ENCODE measurements at places on chromosomes 16 and 17.

DNA sequence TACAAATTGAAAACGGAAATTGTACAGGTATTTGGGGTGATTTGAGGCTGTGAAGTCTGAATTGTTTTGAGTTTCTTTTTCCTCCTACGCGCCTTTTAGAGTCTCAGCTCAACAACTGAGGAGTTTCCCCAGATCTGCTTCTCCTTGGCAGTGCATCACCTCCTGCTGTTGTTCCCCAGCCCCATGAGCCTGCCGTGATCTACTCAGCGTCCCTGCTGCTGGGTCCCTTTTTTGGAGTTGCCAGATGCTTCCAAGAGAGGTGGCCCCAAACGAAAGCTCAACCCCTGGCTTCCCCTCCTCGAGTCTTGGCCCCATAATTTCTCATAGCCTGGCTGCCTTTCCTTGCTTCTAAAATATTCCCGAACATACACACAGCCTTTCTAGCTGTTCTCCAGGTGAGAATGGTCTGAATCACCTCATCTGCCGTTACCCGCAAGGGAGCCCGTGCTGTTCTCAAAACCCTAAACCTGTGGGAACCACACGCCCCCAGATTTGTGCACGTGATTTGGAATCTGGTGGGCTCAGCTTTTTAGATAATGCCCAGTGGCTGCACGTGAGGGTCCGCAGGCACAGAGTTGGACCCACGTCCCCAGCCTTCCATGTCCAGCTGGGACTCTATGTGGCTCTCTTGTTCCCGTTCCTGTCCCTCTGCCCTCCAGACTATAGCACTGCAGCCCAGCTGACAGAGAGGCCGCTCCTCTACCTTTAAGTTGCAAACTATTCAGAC is 179.1 kb upstream of the CHMP6 start:
- DNase-seq = no peak

GRCh38 chr17:31524926-31525800 is 133.7 kb downstream of the RAB11FIP4 start:
- DNase-seq = peak; percentile 99

DNA sequence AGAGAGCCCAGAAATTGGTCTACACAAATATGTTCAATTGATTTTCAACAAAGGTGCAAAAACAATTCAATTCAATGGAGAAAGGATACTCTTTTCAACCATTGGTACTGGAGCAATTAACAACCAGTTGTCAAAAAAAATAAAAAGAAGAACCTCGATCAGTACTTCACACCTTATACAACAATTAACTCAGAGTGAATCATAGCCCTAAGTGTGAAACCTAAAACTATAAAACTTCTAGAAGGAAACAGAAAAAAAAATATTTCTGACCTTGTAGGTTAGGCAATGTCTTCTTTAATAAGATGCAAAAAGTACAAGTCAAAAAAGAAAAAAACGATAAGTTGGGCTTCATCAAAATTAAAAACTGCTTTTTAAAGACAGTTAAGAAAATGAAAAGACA is 56.1 kb upstream of the CHMP6 start:
- DNase-seq = no peak

DNA sequence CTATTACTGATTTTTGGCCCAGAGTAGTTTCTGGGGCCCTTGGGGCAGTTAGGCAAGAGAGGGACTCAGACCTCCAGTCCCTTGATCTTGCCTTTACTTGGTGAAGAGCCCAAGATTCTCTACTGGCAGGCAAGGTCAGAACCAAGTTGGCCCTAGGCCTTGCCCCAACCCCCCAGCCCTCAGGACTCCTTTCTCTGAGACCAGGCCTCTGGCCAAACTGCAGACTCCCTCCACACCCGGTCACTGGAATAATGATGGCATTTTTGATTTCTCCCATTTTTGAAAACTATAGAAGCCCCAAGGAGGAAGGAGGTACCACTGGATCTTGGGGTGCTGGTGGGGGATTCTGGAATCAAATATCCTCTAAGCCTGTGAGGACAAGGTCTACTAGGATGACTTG is 18.0 kb upstream of the HOXB9 start:
- DNase-seq = no peak

DNA sequence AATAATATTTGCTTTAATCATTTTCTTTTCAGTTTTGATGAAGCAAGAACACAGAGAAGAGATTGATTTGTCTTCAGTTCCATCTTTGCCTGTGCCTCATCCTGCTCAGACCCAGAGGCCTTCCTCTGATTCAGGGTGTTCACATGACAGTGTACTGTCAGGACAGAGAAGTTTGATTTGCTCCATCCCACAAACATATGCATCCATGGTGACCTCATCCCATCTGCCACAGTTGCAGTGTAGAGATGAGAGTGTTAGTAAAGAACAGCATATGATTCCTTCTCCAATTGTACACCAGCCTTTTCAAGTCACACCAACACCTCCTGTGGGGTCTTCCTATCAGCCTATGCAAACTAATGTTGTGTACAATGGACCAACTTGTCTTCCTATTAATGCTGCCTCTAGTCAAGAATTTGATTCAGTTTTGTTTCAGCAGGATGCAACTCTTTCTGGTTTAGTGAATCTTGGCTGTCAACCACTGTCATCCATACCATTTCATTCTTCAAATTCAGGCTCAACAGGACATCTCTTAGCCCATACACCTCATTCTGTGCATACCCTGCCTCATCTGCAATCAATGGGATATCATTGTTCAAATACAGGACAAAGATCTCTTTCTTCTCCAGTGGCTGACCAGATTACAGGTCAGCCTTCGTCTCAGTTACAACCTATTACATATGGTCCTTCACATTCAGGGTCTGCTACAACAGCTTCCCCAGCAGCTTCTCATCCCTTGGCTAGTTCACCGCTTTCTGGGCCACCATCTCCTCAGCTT is 45.0 kb downstream of the ESRP2 start:
- no peak for DNase-seq

DNA sequence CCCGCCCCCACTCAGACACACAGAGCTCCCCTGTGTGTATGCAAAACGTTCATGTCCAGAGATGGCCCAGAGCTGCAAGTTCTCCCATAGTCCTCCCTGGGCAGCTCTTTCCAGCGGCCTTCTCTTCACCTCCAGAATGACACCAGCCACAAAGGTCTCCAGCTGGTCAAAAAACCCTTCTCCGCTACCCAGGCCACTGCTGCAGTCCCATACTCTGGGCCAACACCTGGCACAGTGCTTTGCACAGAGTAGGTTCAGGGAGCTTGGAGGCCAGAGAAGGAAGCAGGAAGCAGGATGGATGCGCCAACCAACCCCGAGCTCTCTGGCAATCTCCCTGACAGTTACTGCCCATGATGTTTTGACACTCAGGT is 1.1 kb upstream of the STAT5B start:
- no peak for DNase-seq

DNA sequence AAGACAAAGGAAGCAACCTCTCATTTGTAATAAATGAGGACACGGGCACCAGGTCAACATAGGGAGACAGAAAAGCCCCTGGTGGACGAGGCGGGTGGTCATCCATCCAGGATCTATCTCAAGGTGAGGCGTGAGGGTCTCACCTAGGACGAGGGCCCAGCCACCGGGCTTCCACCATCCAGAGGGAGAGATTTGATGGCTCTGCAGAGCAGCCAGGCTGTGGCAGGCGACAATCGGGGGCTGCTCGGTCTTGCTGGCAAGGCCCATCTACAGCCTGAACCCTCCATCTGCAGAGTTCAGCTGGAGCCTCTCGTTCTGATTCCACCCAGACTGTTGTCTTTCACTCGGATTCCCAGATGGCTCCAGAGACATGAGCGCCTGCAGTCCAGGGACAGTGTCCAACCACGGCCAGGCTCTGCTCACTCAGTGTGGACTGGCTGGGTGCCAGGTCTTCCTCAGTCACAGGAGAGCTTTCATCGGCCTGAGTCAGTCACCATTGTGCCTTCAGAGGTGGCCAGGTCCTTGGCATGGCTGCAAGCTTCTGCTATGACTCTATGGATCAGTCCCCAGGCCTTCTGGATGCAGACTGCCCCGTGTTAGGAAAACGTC is 5.9 kb downstream of the LITAFD start:
- no peak for DNase-seq

DNA sequence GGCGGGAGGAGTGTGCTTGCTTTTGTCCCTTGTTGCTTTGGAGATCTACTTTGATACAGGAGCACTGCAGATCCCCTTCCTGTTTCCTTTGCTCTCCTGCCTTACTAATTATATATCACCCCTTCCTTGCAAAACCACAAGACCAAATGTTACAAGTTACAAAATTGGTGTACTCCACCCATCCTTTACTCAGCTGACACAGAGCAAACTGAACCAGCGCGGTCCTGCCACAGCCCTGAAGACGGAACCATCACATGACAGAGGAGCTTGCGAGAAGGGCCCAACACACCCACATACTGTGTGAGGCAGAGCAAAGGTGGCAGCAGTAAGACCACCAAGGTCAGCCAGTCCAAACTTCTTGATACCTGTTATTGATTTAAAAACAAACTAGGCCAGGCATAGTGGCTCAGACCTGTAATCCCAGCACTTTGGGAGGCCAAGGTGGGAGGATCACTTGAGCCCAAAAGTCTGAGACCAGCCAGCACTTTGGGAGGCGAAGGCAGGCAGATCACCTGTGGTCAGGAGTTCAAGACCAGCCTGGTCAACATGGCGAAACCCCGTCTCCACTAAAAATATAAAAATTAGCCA is 33.2 kb downstream of the CYTH1 start:
- DNase-seq = peak; percentile 77
